ENCODE measurements at places on chromosomes 1 and 21.

DNA sequence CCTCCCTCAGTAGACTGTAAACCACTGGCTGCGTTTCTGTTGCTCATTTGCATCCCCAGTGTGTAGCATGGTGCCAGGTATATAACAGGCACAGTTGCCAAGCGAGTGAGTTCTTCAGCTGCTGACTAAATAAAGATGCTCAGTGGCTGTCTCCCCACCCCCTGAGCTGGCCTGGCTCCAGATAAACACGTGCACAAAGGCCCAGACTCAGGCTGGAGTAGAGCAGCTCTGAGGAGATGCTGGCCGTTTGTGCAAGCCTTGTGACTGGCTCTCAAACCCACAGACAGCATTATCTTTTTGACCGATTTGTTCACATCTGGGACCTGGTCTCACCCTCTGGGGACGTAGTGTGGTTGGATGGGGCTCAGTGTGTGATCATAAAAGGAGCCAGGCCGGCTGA, 7.1 kb downstream of the CHRNB2 start:
- DNase-seq: no peak

GRCh38 chr1:244801246-244801645, 34.2 kb upstream of the COX20 start:
- DNase-seq: no peak

- DNase-seq: no peak
Observed at GRCh38 chr1:246373828-246374569, 133.1 kb downstream of the SMYD3 start.

- no peak for DNase-seq
Observed at GRCh38 chr1:57672346-57673140, 248.7 kb upstream of the DAB1 start.

DNA sequence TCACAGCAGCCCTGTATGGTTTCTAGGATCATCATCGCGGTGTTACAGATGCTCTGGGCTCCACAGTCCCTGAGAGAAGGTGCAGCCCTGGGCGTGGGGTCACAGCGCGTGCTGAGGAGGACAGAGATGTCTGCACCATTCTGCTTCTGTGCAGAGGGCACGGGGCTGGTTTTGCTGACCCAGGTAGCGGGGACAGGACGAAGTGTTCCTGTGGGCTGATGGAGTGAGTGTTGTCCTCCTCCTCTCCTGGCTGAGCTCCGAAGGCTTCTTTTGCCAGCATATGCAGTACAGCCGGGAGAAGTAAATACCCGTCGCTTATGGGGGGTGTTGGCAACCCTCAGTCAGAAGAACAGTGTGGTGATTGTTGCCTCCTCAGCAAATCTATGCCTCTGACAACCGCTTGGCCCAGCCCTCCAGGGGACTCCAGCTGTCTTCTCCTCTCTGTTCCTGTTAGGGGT, 101.5 kb downstream of the DDX20 start:
- DNase-seq: no peak

DNA sequence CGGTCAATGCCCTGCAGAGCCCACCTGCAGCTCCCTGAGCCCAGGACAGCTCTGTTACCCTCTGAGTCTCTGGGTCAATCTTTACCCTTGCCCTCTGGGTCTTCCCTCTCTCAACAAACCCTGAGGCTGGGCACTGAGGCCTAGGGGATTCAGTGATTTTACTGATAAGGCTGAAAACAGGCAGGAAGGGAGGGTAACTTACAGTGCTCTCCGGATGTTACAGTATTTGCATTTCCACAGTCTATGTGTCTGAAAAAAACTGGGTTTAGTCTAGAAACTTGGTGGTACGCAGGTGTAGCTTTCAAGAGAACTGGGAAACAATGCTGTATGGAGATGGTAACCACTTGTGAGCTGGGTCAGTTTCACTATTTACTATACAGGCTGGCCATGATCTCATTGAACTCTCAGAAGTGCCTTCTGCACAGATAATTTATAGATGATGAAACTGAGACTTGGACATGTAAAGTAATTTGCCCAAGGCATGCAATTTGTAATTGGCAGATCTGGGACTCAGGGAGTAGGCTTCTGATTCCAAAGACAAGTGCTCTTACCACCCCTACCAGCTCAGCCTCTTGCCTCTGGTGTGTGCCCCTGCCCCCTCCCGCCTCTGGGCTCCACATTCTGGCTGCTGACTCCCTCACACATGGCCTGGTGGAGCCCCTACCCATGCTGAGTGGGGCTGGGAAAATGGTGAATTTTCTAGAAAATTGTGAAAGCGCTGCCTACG, 48.8 kb downstream of the TENT5C start:
- no peak for DNase-seq

GRCh38 chr1:175197531-175197930, 5.0 kb upstream of the KIAA0040 start:
- no peak for DNase-seq

- DNase-seq: no peak
Observed at GRCh38 chr1:214708321-214708955, 105.4 kb downstream of the CENPF start.

DNA sequence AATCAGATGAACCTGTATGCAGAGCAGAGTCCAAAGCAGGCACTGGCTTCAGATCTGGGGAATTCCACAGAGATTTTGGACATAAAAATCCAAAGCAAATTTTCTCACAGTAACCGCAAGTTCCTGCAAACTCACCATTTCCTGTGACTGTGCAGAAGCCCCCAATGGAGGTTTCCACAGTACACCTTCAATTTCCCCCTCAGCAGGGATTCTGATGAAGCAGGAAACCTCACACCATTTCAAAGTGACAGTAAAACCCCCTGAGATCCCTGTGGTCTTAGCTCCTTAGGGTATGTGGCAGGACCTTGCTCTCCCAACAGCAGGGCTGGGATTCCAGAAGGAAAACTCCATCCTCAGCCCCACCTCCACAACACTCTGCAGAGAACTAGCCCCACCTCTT, 6.0 kb upstream of the TGFBR3 start:
- no peak for DNase-seq

GRCh38 chr1:32350785-32351398, 11.4 kb downstream of the FAM229A start:
- DNase-seq: no peak

GRCh38 chr1:38651669-38652068, 207.9 kb downstream of the RRAGC start:
- no peak for DNase-seq

DNA sequence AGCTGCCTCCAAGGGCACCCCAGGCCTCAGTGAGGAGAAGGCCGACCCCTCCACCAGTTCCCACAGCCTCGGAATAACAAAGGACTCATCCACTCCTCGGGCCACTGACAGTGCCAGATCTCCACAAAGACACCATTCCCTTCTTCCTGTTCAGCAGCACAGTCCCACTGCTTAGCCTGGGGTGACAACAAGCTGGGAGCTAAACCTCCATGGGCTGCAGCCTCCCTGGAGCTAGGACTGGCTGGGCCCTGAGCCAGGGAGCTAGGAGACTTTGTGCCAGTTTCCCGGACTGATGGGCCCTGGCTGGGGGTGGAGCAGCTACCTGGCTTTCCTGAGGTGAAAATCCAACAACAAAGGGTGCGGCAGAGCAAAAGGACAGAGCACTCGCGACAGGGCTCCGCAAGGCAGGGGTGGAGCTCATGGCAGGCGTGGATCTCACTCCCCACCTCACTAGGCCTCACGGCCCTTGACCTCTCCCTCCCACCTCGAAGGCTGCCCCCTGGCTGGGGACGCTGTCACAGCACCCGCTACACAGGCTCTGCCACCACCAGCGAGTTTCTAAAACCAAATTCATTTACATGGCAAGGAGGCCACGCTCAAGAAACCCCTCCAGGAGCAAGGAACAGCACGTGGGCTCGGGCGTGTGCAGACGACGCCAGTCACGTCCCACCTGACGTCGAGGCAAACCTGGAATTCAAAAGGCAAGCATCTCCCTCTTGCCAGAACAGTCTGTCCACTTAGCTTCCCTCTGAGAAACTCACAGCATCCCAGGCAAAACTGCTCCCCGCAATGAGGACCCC, 13.8 kb downstream of the SLC35E2B start:
- DNase-seq: no peak

DNA sequence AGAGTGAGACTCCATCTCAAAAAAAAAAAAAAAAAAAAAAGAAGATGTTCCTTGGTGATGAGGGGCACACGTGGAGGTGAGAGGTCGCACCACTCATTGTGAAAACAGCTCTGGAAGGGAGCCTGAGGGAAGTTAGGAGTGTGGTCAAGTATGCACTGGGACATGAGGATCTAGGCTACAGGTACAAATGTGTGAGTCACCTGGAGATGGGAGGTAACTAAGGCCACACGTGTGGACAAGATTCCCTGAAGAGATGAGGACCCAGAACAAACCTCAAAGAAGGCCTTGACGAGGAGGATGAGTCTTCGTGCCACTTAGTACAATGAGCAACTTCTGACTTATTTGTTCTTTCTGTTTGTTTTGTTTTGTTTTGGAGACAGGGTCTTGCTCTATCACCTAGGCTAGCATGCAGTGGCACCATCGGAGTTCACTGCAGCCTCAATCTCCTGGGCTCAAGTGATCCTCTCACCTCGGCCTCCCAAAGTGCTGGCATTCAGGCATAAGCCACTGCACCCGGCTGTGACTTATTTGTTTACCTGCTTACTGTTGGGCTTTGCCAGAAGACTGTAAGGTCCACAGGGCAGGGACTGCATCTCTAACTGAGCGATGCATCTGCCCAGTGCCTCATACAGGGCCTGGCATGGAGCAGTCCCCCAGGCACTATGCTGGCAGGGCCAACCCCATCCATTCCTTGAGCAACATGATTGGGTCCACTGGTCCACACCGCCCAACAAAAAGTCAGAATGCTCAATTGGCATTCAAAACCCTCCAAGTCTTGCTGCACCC, 6.4 kb downstream of the ASAP3 start:
- no peak for DNase-seq

DNA sequence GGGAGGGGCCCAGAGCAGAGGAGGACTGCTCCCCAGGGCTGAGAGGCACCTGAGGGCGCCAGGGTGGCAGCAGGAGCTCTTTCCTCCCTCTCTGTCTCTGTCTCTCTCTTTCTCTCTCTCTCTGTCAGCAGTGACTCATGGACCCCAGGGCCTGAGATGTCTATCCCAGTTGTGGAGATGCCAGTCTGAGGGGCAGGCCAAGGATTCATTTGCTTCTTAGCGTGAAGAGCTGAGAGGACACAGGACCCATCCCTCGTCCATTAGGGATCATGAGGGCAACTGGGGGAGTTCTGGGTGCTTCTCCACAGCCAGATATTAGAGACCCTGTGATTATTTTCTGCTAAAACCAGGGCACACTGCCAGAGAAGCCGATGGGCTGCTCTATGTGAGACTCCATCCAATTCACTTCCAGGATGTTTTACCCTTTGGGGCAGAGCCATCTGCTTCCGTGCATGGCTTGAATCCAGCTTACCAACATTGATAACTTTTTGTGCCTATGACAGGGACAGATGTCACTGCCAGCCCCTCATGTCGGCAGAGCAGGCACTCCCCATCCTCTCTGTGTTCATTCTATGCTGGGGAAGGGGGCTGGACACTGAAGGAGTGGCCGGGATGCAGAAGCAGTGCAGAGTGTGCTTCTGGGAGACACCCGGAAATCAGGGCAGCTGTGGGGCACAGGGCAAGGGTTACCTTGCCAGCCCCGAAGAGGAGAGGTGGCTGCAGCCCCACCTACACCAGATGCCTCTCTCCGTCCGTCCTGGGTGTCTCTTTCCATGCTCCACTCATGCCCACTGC, 4.1 kb upstream of the PCBP3 start:
- DNase-seq: no peak

DNA sequence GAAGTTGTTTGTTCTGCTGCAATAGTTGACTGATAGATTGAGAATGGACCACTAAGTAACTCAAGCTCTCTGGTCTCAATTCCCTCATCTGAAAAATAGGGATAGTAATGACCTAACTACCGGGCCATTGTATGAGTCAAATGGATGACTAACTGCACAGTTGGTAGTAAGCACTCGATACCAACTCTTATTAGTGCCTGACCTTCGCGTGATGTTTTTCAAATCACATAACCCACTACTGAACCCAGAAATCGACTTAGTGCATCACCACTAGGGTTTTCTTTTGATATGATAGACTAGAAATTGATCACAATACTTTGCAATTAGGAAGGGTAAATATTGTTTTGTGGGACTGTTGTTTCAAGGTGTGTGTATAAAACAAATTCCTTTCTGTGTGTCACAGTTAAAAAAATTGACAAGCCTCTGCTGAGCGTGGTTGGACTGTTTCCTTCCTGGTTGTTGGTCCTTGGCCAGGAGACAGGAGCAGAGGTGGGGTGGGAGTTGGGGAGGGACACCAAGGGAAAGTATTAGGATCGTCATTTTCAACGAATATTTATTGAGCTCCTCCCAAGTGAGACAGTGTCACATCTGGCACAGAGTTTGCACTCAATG, 54.0 kb upstream of the LRP8 start:
- no peak for DNase-seq

DNA sequence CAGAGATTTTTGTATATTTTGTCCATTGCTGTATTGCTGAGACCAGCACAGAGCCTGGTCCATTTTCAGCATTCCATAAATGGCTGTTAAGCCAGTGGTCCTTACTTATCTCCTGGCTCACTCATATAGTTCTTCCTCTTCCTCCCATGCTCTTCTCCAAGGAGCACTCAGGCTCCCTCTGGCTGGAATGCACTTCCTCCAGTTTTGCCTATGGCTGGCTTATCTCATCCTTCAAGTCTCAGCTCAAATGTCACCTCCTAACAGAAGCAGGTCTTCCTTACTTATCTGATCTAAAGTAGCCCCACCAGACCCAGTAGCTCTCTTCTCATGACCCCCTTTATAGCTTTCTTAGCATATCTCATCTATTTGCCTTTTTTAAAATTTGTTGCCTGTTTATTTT, 146.9 kb downstream of the SLC30A10 start:
- DNase-seq: no peak

DNA sequence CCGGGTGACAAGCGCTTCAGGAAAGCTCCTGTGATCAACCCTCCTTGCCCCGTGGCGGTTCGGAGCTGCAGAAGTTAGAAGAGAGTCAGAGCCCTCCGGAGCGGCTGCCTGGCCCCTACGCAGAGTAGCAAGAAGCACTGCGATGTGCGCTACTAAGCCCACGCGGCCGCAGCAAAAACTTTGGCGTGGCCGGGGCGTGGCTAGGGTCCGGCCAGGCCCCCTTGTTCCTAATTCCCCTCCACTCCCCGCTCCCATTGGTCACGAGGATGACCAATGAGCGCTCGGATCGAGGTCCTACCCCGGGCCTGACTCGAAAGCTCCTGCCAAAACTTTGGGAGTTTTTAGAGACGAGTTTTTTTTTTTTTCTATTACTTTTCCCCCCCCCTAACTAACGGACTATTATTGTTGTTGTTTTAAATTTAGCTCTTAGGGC, at the start of gene HLX:
TSS of gene HLX (plus strand) at position 368 of the 433 bp plus-strand sequence. CDS start 415 bp downstream, outside the sequence.
- DNase-seq: peak; percentile 95

DNA sequence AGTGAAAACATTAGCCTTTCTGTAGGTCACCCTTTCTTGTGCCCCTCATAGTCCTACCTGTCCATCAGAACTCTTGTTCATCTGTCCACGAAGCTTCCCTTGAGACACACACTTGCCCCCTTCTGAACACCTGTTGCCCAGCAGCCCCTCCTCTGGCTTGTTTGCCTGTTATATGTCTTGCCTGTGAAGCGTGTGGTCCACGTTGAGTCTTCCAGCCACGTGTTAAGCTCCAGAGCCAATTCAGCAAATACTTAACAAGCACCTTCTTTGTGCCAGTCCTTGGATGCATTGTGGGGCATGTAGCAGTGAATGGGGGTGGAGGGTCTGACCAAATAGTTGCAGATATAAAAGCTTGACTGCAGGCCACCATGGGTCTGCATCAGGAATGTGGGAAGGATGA, 66.6 kb downstream of the MAN1C1 start:
- DNase-seq: no peak
